ENCODE measurements at places on chromosomes 16 and 17.

DNA sequence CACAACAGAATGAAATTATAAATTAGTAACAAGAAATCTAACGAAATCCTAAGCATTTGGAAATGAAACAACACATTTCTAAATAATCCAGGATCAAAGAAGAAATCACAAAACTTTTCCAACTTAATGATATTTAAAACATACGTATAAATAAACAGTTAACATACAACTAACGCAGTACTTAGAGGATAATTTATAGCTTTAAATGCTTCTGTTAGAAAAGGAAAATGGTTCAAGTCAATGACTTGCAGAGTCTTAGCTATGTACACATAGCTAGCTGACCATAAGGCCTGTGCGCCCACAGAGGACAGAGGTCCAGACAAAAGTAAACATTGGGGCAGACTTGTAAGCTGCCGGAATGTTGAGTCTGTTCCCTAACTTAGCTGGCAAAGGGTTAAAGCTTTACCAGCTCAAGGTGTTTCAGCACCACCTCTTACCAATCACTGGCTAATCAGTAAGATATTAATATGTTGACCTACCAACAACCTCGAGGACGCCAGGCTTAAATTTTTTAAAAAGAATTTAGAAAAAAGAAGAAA, 84.6 kb downstream of the PARN start:
- no peaks in the 10 kb centered on the region for H3K4me1 ChIP-seq
- H3K27me3 ChIP-seq: no peaks in the 10 kb centered on the region
- H3K4me3 ChIP-seq: no peak overlapping the region
- no peak overlapping the region for H3K27ac ChIP-seq

DNA sequence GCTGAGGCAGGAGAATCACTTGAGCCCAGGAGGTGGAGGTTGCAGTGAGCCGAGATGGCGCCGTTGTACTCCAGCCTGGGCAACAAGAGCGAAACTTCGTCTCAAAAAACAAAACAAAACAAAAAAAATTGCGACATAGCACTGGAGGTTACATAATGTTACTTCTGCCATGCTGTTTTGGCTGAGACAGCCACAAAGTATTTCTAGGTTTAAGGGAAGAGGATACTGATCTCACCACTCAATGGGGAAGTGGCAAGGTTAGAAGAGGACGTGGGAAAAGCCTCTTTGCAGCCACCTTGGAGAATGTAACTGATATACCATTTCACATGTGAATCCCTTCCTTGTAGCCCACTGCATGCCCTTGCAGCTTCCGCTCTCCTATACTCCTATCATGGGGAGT, 131.2 kb upstream of the NLRP1 start:
- H3K4me1 ChIP-seq: no peaks in the 10 kb centered on the region
- DNase-seq: no peak
- H3K4me3 ChIP-seq: no peak overlapping the region

GRCh38 chr17:56819431-56820145, 14.1 kb downstream of the C17orf67 start:
- no peak overlapping the region for H3K4me3 ChIP-seq
- H3K36me3 ChIP-seq: no peaks in the 10 kb centered on the region
- H3K27me3 ChIP-seq: no peaks in the 10 kb centered on the region
- no peaks in the 10 kb centered on the region for H3K4me1 ChIP-seq

DNA sequence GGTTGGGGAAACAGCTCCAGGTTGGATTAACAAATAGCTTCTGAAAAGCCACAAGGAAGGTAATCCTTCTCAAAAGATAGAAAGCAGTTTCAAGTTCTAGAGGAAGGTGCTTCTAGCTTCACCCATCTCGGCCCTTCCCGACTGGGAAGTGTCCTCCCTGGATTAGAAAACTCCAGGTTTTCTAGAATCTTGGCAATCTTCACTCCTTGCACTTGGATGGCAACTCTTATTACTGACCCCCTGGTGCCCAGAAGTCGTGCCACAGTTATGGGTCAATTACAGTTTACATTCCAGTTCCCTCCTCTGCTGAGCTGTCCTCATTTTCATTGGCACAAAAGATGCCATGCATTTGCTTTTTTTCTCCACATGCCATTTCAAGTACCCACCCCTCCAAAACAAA, 65.6 kb downstream of the SMG6 start:
- no peak overlapping the region for H3K27ac ChIP-seq
- peaks cover 5% of the 10 kb centered on the region for H3K36me3 ChIP-seq
- H3K27me3 ChIP-seq: no peaks in the 10 kb centered on the region
- H3K4me1 ChIP-seq: no peaks in the 10 kb centered on the region
- DNase-seq: no peak
- no peak overlapping the region for H3K4me3 ChIP-seq
